NCI-H774 (cell line): ENCODE measurements at places on chromosomes 7 and 10.
A peak's percentile ranks its signal among the peaks of the same experiment; 100 is the strongest.

- peak; percentile 20 for DNase-seq
These were observed 1.2 kb downstream of the GET4 start for GRCh38 chr7:877312-878232.

DNA sequence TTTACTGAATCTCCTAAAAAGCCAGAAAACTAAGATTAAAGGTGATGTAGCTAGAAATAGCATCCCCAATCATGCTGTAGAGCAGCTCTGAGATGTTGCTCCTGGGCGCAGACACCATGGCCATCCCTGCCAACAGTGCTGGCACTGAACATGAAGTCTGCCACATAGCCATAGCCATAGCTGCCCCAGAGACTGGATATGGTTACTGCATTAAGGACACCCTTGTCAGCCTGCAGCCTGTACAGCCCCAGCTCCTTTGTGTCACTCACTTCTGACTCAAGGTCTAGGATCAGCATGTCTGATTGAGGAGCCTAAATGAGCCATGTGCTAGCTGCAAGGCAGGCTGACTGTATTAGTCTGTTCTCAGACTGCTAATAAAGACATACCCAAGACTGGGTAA lies 284.6 kb downstream of the RPS24 start:
- DNase-seq = no peak

DNA sequence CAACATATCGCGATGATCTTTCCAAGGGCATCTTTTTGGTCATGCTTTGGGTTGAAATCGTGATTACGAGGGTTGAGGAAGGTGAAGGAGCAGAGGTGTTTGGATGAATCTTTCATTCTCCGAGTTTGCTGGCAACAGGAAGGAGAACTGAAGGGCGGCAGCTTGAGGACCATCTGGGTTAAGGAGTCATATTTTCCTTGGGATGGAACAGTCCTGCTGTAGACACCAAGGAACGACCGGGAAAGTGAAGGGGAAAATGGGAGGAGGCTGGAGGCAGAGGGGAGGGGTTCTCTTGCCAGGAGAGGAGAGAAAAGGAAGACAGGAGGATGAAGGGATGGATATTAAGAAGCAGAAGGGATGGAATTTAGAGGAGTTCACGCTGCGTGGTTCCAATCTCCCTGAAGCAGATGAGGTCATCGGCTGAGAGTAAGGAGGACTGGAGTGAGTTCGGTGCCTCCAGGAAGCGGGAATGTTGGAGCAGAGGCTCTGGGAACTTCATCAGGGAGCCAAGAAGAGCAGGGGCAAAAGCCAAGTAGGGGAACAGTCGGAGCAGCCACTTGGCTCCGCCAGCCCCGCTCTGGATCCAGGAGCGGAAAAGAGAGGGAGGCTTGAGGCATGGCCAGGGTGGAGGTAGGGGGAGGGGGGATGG lies 116.6 kb upstream of the GALNT17 start:
- no peak for DNase-seq

DNA sequence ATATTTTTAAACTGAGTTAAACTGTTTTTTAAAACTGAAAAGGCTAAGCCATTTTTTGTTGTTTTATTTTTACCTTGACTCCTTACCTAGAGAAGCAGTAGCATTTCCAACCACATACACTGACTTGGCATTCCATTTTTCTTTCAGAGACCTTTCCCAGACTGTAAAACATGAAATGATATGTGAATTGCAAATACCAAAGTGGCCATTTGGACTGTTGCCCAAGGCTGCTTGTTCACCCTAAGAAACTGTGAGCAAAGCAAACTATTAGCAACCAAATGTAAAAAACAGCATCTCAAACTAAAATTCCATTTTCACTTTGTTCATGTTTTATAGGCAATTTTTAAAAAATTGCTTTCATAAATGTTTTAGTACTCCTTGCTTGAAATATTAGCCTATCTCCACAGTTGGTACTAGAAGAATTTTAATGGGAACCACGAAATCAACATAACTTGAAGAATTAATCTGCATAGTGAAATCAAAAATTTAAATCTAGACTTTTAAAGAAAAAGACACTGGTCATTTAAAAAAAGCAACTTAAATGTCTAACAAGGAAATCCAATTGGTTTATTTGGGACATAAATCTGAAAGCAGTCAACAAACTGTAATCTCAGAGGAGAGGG lies 10.8 kb downstream of the UROS start:
- no peak for DNase-seq

GRCh38 chr7:116236020-116236630 lies 25.8 kb downstream of the TES start:
- no peak for DNase-seq

- DNase-seq = no peak
These were observed 122.5 kb upstream of the ANKRD1 start for GRCh38 chr10:91043173-91043910.

- no peak for DNase-seq
These were observed 128.1 kb upstream of the FAM20C start for GRCh38 chr7:64098-64915.

GRCh38 chr10:49608166-49609005 lies 1.7 kb upstream of the SLC18A3 start:
- no peak for DNase-seq

GRCh38 chr7:88268858-88269257 lies 37.8 kb downstream of the STEAP4 start:
- DNase-seq = no peak

DNA sequence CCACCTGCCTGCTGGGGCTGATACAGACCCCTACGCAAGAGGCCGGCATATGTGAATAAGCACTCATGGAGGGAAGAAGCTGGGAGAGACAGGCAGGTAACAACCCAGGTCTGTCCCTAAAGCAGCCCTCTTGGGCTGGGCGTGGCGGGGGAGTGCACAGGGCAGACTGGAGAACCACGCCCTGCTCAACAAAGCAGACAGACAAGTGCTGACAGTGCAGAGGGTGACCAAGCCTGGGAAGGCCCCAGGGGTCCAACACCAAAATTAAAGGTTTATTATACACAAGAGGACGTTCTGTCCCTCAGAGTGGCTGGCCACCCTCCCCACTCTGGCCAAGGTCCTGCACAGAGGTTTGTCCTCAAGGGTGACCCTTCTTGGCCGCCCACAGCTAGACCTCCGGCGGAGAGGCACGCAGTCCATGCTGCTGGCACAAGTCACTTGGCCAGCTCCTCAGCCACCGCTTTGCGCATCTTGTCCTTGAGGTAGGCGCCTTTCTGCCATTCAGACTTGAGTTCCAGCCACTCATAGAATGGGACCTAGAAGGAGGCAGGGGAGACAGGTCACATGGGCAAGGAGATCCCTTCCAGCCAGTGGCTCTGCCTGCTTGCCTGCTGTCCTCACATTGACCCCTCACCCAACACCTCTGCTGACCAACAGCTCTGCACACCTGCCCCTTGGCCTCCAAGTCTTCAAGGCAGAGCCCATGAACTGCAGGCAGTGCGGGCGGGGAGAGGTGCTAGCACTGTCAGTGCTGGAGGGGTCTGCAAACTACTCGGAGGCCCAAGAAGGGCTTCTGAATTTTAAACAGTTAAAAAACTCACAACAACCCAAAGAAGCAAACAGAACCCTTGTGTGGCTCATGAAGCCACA lies 11.4 kb upstream of the NACAD start:
- DNase-seq = no peak

- DNase-seq = no peak
These were observed 525 bp downstream of the UBE2D4 start for GRCh38 chr7:43926798-43927123.

- no peak for DNase-seq
These were observed 15.3 kb upstream of the SUN1 start for GRCh38 chr7:816751-817671.

- peak; percentile 59 for DNase-seq
These were observed 505 bp downstream of the HNRNPA2B1 start for GRCh38 chr7:26200038-26200443.

- DNase-seq = no peak
These were observed 40.5 kb downstream of the TBATA start for GRCh38 chr10:70744617-70745143.

DNA sequence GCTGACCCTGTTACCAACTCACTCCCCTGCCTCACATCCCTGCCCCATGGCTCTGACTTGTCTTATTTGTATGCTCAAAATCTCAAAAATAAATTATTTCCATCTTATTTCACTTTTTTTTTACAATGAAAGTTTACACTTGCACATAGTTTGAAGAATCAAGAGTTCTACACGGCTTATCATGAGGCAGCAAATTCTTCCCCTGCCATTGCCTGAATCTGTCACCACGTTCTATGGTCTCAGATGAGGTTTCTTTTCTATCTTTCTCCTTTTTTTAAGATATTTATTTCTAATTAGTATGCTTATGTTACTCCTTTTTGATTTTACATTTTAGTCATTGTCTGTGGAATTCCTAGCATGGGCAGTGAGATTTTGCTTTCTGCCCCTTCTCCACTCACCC lies 28.4 kb downstream of the ARHGAP22 start:
- DNase-seq = no peak

GRCh38 chr7:155000795-155001194 lies 2.1 kb downstream of the PAXIP1 start:
- no peak for DNase-seq

- no peak for DNase-seq
These were observed 67.7 kb upstream of the JCAD start for GRCh38 chr10:30127120-30127541.

GRCh38 chr7:767941-768731 lies 41.1 kb upstream of the PRKAR1B start:
- DNase-seq = no peak

DNA sequence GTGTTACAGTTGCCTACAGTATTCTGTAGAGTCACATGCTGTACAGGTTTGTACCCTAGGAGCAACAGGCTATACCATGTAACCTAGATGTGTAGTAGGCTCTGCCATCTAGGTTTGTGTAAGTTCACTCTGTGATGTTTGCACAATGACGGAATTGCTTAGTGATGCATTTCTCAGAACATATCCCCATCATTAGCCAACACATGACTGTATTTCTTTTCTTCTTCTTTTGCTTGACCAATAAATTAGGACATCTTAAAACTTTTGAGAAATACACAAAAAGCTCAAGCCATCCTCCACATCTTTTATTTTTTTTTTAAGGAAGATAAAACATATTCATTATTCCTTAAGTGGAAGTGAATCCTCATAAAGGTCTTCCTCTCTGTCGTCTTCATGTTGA lies 5.4 kb upstream of the PFKFB3 start:
- DNase-seq = no peak

DNA sequence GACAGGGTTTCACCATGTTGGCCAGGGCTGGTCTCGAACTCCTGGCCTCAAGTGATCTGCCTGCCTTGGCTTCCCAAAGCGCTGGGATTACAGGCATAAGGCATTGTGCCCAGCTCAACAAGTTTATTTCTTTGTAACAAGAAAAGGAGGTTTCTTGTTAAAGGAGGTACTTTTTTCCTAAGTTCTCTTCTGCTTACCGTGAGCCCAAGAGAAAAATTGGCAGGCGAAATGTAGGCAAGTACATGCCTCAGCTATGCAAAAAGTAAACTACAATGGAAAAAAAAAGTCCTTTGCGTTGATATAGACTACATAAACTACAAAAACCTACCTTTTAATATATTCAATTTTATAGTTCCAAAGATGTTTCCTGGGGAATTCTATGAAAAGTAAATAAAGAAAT lies 122.6 kb downstream of the DKK1 start:
- DNase-seq = no peak

DNA sequence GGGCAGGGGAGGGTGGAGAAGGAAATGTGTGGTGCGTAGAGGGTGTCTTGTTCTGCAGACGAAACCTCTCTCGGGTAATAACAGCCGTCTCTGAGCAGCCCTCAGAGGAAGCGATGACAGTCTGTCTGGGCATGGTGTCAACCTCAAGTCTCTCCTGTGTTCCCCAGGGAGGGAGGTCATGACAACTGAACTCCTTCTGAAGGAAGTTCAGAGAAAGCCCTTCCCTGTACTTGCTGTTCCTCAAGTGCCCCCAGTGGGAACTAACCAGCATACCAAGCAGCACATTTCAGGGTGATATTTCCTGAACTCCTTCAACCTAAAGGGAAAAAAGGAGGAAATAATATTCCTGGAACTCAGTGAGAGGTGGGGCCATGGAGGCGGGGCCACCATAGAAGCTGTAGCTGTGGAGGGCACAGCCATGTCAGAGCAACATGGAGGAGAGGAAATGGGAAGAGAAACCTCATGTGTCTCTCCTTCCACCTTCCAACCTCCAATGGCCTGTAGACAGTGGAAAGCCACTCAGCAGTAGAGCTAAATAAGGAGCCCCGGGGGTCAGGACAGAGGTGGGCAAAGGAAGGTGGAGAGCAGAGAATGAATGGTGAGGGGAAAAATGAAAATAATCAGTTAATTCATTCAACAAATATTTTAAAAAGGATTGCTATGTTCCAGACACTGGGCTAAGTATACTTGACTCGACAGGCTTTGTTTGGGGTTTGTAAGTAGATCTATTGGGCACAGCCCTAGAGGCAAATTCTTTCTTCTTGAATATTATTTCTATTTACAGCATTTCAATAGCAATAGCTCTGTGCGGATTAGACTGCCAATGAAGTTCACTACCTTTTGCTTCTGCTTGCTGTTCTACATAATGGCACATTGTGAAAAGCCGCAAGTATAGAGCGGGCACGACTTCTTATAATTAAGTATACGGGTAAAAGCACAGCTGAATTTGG lies 61.0 kb upstream of the AOAH start:
- no peak for DNase-seq

- no peak for DNase-seq
These were observed 275.8 kb downstream of the KCNMA1 start for GRCh38 chr10:77361831-77362230.

GRCh38 chr7:5679048-5679812 lies 102.2 kb downstream of the RNF216 start:
- DNase-seq = no peak

DNA sequence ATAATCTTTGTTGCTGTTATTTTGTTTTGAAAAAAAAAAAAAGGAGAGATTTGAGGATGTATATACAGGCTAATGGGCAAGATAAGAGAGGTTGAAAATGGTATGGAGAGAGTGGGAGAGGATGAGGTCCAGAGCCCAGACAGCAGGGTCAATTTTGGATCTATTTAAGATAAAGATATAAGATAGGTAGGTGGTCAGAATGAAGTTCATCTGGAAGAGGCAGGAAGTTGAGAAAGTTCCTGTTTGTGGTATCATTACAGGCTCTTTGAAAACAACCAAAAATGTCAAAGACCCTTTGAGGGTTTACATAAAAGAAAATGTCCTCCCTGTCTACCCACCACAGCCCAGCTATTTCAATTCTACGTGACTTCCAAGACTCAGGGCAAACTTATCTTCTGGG lies 7.5 kb downstream of the CEP41 start:
- no peak for DNase-seq

DNA sequence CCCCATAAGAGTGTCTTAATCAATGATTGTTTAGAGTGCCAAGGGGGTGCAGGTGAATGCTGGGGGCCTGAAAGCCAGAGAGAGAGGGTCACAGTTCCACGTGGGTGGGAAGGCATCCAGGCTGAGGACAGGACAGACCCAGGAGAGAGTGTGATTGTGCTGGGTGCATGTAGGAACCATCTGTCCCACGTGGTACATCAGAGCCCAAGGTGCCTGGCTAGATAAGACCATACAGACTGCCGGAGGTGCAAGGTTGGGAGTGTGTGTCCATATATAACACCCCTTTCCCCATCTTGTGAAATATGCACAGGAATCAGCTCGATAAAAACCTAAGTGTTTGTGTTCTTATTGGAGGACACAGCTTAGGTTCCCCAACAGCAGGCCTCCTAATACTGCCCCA lies 85.5 kb downstream of the WIPF3 start:
- no peak for DNase-seq
